ENCODE measurements at places on chromosomes 4 and X. TPM values are rescaled to one million over a fixed set of nuclear protein-coding genes. Genes with fewer than 3 reads are reported as not detected.

The UBE2D3 gene
- 234 TPM for total RNA-seq

DNA sequence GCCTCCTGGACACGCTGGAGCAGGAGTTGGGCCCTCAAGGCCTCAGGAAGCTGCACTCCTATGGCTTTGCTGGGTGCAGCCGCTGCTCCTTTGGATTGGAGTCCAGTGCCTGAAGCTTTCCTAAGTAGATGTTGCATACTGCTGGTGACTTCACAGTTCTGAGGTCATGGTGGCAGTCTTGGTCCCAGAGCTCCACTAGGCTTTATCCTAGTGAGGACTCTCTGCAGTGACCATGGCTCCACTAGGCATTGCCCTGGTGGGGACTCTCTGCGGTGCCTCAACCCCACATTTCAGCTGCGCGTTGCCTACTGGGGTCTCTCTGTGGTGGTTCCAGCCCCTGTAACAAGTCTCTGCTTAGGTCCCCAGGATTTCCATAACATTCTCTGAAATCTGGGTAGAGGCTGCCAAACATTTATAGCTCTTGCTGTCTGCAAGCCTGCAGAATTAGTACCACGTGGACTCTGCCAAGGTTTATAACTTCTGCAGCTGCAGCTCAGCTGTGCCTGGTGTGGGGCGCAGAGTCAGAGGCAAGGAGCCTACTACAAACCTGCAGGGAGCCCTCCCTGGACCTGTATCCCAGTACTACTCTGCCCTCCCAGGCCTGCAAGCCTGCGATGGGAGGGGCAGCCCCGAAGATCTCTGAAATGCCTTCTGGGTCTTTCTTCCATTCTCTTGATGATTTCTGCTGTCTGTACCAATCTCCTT, 46.0 kb upstream of the NFKB1 start:
- no peaks in the 10 kb centered on the region for H3K4me1 ChIP-seq
- H3K27me3 ChIP-seq: peaks cover 13% of the 10 kb centered on the region
- H3K27ac ChIP-seq: no peak overlapping the region
- no peak for DNase-seq

- no peaks in the 10 kb centered on the region for H3K27me3 ChIP-seq
- H3K4me1 ChIP-seq: no peaks in the 10 kb centered on the region
- no peak for DNase-seq
- peaks cover 15% of the 10 kb centered on the region for H3K36me3 ChIP-seq
These were observed 37.6 kb downstream of the TAB3 start for GRCh38 chrX:30851449-30851848.

- peak overlapping the region; percentile 87 for H3K27ac ChIP-seq
- H3K36me3 ChIP-seq: peaks cover 19% of the 10 kb centered on the region
- no peaks in the 10 kb centered on the region for H3K27me3 ChIP-seq
- no peak overlapping the region for H3K4me3 ChIP-seq
These were observed 165.6 kb downstream of the CBR4 start for GRCh38 chr4:168844353-168845049.

All from chondrocyte (in vitro differentiated cells).